ENCODE measurements at places on chromosomes 12 and 14.

- DNase-seq = no peak
These were observed 17.2 kb upstream of the BDKRB1 start for GRCh38 chr14:96238676-96239265.

GRCh38 chr14:50635141-50635540 is 33.0 kb downstream of the SAV1 start:
- DNase-seq = no peak

DNA sequence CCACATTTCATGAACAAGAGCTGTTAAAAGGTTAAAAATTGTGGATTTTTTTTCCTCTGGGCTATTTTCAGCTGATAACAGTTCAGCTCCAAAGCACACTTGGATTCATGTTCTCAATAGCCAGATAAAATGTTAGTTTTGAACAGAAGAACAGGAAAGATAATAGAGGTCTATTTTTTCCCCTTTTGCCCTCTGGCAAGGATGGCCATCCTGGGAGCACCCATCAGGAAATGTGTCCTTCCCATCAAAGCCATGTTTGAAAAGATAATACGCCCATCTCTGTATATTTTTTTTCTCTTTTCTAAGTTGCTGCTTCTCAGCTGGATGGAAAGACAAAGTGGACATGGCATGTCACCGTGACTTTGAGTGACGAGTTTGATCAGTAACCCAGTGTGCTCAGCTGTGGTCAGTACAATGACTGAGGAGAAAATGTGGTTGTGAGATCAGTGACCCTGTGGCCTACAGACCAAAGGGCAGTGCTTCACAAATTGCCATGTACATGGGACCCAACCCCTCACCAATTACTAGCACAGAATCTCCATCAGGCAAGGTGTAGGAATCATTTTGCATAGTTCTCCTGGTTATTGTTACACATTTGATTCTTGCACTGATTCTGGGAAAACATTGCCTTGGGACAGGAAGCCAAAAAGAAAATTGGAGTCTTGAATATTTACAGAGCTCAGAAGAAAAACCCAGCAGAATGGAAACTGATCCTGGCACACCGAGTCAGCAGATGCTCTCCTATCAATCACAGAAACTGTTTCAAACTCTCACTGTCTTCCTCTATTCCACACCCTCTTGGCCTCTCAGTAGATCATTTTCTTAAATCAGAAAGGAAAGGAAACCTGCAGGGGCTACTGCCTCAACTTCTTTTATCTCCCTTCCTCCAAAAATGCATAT is 64.3 kb downstream of the ANO6 start:
- no peak for DNase-seq

DNA sequence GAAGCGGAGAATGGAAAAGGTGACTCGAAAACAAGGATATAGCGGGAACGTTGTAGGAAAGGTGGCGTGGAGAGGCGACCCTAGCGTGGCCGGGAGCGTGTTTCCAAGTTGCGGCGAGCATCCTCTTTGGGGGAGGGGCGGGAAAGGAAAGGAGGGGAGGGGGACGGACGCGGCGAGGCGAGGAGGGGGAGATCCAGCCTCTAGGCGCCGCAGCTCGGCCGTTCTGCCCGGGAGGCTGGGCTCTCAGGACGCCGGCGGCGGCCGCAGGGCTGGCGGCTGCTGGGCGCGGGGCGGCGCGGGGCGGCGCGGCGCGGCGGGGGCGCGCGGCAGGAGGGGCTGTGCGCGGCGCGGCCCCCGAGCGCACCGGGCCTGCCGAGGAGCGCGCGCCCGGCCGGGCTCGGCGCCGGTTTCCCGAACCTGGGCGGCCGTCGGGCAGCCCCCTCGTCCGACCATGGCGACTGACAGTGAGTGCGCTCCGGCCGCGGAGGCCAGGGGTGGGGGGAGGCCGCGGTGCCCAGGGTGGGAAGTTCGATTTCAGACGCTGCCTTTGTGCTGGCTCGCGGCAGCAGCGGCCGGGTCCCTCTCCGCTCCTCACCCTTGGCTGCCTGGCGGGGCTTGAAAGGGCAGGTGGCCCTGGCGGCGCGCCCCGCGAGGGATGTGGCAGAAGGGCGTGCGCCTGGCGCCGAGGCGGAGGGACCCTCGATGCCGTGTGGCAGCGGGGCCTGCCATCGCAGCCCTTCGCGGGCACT is 50.3 kb downstream of the SNAPC1 start:
- DNase-seq = no peak

DNA sequence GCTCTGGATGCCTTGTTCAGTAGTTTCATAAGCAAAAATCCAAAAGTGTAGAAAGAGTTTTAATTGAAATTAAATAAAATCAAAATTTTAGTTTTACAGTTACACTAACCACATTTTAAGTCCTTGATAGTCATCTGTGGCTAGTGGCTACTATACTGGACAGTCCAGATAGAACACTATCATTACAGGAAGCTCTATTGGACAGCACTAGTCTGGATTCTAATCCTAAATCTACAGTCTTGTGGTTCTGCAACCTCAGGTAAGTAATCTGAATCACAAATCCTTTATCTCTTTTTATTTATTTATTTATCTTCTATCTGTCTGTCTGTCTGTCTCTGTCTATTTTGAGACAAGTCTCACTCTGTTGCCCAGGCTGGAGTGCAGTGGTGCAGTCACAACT is 18.0 kb downstream of the RAP1B start:
- no peak for DNase-seq

- DNase-seq = no peak
These were observed 118.9 kb downstream of the SLC35F4 start for GRCh38 chr14:57747036-57747435.

DNA sequence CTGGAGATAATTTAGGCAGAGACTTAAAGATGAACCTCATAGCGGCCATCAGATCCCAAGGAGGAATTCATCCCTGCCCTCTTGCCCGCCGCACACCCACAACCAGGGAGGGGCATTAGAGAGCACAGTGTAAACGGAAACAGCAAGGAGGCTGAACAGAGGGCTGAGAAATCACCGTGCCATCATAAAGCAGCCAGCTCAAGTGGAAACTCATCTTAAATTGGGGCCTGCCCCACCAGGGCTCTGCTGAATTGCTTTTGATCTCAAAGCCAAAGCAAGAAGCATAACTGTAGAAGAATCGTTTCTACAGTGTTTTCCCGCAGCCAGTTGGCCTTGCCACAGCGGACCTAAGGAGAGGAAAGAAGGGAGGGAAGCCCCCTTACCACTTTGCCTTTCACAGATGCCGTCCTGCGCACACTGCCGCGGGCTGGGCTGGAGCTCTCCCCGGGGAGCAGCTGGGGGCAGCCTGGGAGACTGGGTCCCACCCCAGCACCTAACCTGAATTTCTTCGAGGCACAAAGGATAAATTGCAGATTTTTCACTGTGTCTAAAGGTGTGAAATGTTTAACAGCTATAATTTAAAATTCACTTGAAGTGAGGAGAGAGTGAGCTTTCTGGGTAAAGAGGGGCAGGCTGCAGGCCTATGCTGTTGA is 51.8 kb upstream of the MMP17 start:
- no peak for DNase-seq

DNA sequence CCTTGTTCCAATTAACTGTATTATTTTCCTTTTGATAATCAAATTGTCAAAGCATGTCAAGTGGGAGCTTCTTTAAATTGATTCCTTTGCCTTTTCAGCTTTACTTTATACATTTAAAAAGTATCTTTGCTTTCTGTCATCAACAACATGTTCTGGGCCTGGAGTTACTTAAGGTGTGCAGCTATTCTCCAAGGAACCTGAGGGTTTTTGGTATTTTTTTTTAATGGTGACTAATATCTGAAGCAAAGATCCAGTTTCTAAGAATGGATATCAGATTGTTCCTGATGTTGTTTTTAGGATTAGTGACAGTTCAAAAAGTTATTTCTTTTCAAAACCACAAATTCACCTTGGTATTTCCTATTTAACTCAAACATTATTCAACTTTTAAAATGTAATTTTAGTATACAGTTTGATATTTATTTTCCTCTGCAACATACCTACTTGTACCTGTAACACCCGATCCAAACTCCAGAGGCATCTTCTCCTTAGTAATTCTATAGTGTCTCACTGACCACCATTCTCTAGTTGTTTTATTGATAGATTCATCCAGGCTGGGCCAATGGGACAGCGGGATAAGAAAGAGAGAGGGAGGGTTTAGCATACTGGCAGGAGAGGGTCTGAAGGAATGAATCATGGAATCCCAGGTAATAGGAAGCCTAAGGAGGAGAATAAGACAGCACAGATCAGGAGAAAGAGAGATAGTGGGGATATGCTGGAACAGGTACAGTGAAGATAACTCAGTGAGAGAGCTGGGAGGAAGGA is 3.1 kb downstream of the CBLN3 start:
- DNase-seq = no peak

- no peak for DNase-seq
These were observed 82.9 kb downstream of the DDX51 start for GRCh38 chr12:132061197-132061596.

- DNase-seq = no peak
These were observed 22.7 kb downstream of the BEST3 start for GRCh38 chr12:69676257-69677012.

- no peak for DNase-seq
These were observed 130.1 kb downstream of the KITLG start for GRCh38 chr12:88450136-88450535.

- DNase-seq = no peak
These were observed 67.3 kb downstream of the SPTB start for GRCh38 chr14:64812412-64812811.

- DNase-seq = no peak
These were observed 1.6 kb upstream of the ACVRL1 start for GRCh38 chr12:51905471-51906429.

GRCh38 chr14:57686304-57686703 is 179.6 kb downstream of the SLC35F4 start:
- no peak for DNase-seq

DNA sequence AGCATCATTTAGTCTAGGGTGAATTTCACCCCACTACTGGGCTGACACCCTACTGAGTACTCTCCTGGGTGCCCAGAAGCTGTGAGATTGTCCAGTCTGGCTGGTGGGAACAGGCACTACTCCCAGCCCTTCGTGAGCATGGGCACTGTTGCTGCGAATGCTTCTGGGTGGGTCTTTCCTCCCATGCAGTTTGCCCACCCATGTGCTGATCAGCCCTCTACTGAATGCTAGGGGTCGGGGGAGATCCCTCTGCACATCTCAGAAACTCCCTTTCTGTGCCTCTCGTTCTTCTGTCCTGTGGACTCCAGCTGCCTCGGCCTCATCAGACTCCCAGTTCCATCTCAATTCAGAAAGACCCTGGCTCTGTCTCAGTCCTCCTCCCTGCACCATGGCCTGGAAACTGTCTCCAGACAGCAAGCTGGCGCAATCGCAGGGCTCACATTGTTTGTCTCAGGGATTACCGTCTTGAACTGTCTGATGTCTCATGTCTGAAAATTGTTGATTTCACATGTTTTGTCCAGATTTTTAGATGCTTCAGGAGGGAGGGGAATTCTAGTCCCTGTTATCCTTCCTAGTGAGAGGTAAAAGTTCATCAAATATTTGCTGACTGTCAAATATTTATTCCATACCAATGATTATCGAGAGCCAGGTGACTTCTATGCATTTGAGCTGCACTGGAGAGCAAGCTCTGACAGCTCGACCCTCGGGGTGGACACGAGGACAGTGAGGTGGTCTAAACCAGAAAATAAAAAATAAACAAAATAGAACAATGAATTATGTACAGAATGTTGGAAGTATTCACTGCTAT is 316.6 kb upstream of the RTL1 start:
- no peak for DNase-seq

- no peak for DNase-seq
These were observed 4.3 kb downstream of the GAPDH start for GRCh38 chr12:6538420-6539313.

- DNase-seq = no peak
These were observed 84.7 kb upstream of the MDM1 start for GRCh38 chr12:68416826-68417225.

- no peak for DNase-seq
These were observed 14.2 kb downstream of the STON2 start for GRCh38 chr14:81385886-81386285.

DNA sequence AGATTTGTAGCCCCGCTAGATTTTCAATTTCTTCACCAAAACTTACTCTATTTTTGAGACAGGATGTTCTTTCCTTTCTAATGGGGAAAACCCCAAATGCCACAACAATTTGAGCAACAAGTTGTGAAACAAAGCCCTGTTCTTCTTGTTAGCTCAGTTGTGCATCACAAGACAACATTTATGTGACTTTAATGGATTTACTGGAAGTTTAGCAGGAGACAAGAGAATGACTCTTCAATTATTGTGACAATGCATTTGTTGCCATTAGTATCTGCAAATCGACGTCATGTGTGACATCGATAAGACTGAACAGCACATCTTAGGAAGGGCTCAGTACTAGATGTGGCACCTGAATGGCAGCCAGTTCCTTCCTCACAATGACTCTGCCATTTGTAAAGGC is 1028.9 kb upstream of the TMEM132C start:
- no peak for DNase-seq

DNA sequence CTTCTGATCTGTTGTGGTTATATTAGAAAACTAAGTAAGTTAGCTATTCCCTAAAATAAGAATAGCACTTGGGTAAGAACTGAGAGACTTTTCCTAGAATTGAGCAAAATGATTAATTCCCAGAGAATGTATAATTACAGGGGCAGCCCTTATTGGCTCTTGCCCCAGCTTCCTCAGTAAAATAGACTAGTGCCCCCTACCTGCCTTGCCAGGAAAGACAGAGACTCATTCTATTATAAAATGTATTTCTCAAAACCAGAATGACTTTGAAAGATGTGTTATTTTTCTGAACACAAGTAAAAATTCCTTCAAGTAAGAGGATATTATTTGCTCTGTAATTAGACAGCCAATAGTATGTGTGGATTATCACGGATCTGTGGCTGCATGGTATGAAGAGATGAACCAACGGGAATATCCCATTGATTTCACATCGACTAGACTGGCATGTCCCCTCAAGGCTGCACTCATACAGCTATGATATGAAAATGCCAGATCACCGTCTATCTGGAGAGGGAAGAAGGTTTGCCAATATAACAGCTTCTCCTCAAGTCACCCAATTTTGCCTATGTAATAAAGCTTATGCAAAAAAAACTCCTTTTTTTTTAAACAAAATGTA is 7.4 kb upstream of the GLRX5 start:
- DNase-seq = peak; percentile 59

- DNase-seq = no peak
These were observed 12.2 kb downstream of the TBX3 start for GRCh38 chr12:114671443-114672411.
